Right forelimb (tissue), 1 donor: ENCODE measurements at places on chromosomes 12 and 14.
A peak's percentile ranks its signal among the peaks of the same experiment; 100 is the strongest.

DNA sequence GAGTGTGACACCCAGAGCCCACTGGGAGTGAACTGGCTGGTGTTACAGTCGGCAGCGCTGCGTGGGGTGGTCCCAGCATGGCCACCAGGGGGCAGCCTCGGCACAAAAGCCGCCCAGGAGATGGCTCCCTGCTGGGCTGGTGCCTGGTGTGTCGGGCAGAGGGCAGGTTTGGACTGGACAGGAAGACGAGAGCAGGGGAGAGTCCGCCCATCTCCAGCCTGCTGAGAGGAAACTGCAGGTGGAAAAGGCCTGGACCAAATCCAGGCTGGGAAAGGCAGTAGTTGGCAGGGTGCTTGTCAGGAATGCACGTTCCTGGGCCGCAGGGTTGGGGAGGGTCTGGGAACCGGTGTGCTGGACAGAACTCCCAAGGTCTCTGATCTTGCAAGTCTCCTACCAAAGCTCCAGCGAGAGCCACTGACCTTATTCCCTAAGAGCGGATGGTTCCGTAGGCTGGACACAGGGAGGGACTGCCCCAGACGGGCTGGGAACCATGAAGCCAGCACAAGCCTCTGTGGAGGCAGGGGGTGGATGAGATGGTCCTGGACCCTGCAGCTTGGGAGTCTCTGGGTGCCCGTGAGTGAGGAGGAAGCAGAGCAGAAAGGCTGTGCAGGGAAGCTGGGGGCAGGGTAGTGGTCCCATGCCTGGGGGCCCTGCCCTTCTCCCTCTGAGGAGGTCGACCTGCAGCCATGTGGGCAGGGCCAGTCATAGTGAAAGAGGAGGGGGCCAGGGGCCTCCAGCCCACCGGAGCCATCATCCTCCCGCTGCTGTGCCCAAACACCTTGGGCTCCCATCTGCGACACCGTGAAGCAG is 1.8 kb downstream of the AHNAK2 start:
- DNase-seq, result peak; percentile 85

DNA sequence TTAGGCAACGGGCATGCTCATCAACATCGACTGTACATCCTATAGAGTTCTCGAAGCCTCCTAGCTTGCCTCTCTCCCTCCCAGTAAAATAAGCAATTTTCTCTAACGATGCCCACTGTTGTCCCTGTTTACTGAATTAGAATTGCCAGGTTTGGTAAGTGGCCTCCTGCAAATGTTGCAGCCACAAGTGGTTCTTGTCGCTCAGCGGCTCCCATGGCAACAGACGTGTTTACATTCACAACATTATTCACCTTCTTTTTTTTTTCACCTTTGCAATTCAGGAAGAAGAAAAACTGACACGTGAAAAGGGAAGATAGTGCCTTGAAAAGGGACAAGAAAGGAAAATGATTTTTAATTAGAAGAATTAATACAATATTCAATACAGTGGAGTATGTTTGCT is 100.9 kb upstream of the PKP2 start:
- DNase-seq, result no peak

DNA sequence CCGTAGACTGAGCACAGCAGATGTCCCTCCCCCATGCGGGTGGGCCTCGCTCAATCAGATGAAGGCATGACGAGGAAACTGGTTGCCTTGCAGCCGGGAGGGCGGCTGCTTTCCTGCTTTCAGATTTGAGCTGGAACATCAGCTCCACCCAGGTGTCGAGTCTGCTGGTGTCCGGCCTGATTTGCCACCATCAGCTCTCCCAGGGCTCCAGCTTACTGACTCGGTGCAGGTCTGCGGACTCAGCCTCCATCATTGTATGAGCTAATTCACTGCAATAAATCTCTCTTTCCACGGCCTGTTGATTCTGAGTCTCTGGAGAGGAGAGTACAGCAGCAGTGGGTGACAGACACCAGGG is 156.2 kb downstream of the KIF26A start:
- DNase-seq, result no peak

- DNase-seq, result no peak
Observed at GRCh38 chr12:93165384-93165932, 212.3 kb upstream of the NUDT4 start.

DNA sequence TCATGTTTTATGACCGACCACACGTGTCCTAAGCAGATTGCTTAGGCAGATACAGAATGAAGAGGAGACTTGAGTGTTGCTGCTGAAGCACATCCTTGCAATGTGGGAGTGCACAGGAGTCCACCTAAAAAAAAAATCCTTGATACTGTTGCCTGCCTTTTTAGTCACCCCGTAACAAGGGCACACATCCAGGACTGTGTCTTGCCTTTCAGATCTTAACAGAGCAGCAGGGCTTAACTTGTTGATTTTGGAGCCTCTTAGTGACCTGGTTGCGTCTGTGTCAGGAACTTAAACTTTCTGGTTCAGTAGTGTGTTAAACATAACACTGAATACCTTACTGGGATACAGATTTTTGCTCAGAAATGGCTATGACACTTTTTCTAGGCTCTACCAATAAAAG is 6.5 kb downstream of the EIF2B2 start:
- DNase-seq, result no peak

DNA sequence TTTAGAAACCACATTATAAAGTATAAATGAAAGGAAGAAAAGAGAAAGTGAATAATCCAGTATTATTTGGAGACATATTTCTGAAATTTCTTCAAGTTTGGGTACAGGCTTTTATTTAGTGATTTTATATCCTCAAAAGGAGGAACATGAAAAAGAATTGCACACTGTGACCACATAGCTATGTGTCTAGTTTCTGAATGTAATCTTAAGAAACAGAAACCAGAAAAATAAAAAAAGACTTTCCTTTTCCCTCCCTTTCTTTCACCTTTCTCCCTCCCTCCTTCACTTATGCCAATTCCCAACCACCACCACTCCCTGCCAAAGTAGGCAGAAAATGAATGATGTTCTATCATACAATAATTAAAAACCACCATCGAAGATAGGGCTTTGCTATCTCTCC is 189.6 kb downstream of the PRKD1 start:
- DNase-seq, result no peak

DNA sequence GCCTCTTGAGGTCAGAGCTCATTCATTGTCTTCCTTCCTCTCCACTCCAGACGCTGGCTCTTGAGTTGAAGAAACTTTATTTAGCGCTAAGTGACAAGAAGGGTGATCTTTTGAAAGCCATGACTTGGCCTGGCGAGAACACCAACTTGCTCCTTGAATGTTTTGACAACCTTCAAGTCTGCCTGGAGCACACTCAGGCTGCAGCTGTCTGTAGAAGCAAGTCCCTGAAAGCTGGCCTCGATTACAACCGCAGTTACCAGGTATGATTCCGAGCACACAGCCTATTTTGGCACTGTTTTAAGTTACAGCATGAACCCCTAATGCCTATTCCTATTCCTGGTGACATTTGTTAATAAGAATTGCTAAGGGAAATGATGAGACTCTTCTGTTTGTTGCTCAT is 167.6 kb downstream of the ESR2 start:
- no peak for DNase-seq

DNA sequence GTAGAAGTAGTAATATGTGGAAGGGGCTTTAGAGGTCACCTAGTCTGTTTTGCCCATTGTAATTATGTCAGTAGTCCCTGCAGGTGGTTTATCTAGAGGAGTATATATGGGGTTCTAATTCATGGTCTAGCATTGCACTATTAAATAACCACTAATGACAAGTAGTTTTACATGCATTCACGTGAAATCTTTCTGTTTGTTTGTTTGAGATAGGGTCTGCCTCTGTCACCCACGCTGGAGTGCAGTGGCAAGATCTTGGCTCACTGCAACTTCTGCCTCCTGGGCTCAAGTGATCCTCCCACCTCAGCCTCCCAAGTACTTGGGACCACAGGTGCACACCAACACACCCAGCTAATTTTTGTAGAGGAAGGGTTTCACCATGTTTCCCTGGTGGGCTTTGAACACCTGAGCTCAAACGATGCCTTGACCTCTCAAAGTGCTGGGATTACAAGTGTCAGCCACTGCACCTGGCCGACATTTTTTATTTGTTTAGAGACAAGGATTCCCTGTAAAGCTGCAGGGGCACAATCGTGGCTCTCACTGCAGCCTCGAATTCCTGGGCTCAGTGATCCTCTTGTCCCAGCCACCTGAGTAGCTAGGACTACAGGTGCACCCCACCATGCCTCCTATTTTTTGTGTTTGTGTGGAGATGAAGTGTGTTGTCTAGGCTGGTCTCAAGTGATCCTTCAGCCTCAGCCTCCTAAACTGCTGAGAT is 12.0 kb upstream of the PSEN1 start:
- no peak for DNase-seq

GRCh38 chr14:41607304-41607775 is 664 bp downstream of the LRFN5 start:
- DNase-seq, result peak; percentile 65

- no peak for DNase-seq
Observed at GRCh38 chr12:99915251-99916082, 69.3 kb downstream of the ANKS1B start.

DNA sequence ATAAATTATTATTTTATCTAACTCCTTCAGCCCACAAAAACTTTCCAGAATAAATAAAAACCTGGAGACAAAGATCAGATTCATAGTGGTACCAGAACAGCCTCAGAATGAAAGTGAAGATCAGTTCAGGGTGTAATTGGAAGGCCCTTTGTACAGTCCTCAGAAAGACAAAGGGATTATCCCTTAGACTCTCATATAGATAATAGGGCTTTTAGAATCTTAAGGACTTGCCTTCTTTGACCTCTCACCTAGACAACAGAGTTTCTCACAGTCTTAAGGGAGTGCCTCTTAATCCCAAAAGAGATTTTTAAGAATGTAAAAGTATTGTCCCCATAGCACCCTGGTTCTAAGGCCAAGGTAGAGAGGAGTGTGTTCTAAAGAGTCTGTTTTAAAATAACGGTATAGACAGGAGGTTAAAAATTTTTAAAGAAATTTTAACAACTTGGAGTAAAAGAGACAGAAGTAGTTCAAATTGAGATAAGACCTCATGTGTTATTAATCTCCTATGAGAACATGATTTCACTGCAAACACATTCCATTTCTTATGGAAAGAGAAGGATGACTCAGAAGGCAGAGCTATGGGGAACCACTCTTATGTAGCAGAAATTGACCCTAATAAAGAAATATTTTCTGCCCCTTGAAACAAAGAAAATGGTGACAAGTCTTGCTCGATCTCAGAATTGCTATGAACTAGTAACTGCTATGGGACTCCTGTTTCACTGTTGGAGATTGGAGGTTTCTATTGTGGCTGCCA is 24.2 kb upstream of the NOVA1 start:
- DNase-seq, result no peak

DNA sequence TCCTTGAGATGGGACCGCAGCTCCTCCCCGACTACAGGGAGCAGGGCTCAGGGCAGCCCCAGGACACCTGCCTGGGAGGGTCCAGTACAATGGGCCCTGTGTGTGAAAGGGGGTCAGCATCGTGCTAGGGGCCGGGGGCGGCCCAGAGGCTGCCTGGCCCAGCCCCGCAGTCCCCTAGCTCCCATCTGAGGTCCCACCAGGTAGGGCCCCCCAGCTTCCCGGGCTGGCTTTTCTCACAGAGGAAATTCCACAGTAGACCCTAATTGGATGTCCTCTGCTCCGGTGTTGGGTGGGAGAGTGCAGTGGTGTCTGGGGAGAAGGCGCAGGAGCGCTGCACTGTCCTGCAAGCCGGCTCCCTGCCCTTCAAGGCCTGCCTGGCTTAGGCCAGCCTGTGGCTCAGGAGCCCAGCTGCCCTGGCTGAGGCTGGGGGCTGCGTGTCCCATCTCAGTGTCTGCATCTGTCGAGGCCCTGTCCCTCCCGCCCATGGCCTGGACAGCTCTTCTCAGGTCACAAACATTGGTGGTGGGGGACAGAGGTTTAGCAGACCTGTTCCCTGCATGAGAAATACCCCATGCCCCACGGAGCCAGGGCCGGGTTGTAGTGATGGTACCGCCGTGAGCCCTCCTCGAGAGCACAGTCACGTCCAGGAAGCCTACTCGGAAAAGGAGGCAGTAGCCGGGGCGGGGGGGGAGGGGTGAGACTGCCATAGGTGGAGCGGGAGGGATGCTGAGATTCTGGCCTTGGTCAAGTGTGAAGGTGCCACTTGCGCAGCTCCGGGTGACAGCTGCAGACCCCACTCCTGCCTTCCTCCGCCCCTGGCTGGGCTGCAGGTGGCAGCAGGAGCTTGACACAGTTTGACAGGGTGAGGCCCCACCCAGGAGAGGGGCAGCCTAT is 11.6 kb downstream of the HIP1R start:
- DNase-seq, result peak; percentile 30

- no peak for DNase-seq
Observed at GRCh38 chr12:6533653-6533922, 729 bp upstream of the GAPDH start.

GRCh38 chr12:24109381-24110039 is 160.0 kb upstream of the SOX5 start:
- DNase-seq, result no peak

DNA sequence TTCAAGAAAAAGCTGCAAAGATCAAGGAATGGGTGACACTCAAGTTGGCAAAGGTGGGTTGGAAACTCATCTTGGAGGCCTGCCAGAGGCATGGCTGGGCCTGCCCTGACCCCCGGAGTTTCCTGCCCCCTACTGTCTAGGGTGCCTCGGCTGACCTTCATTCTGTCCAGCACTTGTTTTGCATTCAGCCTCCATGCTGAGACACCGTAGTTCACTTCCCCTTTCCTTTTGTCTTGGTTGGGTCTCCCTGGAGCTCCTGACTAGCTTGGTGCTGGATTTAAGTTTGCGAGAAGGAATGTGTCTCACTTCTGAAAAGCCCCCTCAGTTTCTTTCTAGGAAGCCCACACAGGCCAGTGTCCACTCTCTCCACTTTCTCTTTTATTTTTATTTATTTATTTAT is 26.5 kb downstream of the PLEKHH1 start:
- no peak for DNase-seq
